ENCODE measurements at places on chromosomes 7 and 10. TPM values are rescaled to one million over a fixed set of nuclear protein-coding genes. Genes with fewer than 3 reads are reported as not detected.

CFAP43 gene
- total RNA-seq: 10.3 TPM

FAM241B gene
- 8.1 TPM for total RNA-seq

SEMA3D gene
- 1.6 TPM for total RNA-seq

SLC16A12 gene
- total RNA-seq: 2.2 TPM

ITGB8 gene
- 124 TPM for total RNA-seq

ADAM22 gene
- 121 TPM for total RNA-seq

ZNF736 gene
- total RNA-seq: 81.1 TPM

ARHGAP19 gene
- total RNA-seq: 9.4 TPM

AQP1 gene
- total RNA-seq: 2.8 TPM

ZNF503 gene
- total RNA-seq: 1.9 TPM

INMT gene
- total RNA-seq: not detected

AS3MT gene
- 13.8 TPM for total RNA-seq

EMX2 gene
- total RNA-seq: 3.1 TPM

SFRP4 gene
- 1.6 TPM for total RNA-seq

HIP1 gene
- 24.1 TPM for total RNA-seq

HGF gene
- 8.8 TPM for total RNA-seq

All from parietal lobe (tissue), 2 donors.